Esophagus mucosa (tissue), 1 donor: ENCODE measurements at places on chromosomes 13 and 19.

GRCh38 chr13:21709697-21710096, 38.8 kb downstream of the FGF9 start:
- no peak for ATAC-seq

- ATAC-seq = peak; percentile 99
These were observed 471 bp upstream of the TMTC4 start for GRCh38 chr13:100674872-100675660.

- peak; percentile 33 for ATAC-seq
These were observed 50.6 kb upstream of the UQCRFS1 start for GRCh38 chr19:29263305-29264135.

DNA sequence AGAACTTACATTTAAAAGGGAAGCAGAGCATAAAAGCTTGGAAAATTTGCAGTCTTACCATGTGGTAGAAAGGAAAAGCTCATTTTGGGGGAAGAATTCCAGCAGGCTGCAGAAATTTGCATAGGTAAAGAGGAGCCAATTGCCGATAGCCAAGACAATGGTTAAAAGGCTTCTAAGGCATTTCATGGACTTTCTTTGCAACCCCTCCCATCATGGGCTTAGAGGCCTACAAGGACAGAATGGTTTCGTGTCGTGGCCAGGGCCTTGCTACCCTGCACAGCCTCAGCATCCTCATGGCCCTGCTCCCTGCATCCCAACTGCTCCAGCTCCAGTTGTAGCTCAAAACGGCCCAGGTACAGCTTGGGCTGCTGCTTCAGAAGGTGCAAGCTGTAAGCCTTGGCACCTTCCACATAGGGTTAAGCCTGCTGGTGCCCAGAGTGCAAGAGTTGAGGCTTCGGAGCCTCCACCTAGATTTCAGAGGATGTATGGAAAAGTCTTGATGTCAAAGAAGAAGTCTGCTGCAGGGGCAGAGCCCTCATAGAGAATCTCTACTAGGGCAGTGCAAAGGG, 420.3 kb downstream of the PCDH17 start:
- ATAC-seq = no peak
